ENCODE measurements at places on chromosomes 1 and 21.

GRCh38 chr21:42473498-42474042 lies 22.5 kb downstream of the RSPH1 start:
- DNase-seq, result no peak

DNA sequence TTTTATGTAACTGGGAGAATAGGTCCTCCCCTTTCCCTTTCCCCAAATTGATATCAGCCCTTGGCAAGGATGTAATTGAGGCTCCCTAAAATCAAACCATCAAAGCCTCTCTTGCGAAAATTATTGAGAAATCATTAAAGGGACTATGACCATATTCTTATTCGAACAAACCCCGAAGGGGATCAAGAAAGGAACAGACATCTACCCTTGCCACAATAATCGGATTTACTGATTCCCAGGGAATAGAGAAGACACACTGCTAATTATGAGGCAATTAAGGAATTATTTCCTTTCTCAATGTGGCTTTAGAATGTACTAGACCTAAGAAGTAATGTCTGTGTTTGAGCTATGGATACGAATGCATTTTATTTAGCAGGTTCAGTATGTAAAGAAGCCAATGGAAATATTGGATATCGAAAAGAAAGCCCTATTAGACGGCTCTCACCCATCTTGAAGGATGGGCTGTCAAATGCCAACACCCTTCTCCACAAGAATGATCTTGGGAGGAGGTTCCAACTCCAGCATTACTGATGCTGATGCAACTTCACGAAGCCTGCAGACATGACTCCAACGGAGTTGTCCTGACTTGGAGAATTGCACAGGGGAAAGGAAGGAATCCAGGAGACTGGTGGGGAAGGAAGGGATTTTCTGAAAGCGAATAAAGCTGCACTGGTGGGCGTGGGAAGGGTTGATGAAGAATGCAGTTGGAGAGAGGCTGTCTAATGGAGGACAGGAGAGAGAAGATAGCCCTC lies 11.6 kb upstream of the PTPRF start:
- no peak for DNase-seq

DNA sequence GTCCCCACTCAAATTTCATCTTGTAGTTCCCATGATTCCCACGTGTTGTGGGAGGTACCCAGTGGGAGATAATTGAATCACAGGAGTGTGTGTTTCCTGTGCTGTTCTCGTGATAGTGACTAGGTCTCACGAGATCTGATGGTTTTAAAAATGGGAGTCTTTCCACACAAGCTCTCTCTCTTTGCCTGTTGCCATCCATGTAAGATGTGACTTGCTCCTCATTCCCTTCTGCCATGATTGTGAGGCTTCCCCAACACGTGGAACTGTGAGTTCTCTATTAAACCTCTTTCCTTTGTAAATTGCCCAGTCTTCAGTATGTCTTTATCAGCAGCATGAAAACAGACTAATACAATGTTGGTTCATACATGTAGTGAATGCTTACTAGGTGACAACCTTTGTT lies 163.2 kb upstream of the PALMD start:
- DNase-seq, result no peak

- DNase-seq, result no peak
Measured at GRCh38 chr1:18340158-18340764, 140.5 kb upstream of the KLHDC7A start.

DNA sequence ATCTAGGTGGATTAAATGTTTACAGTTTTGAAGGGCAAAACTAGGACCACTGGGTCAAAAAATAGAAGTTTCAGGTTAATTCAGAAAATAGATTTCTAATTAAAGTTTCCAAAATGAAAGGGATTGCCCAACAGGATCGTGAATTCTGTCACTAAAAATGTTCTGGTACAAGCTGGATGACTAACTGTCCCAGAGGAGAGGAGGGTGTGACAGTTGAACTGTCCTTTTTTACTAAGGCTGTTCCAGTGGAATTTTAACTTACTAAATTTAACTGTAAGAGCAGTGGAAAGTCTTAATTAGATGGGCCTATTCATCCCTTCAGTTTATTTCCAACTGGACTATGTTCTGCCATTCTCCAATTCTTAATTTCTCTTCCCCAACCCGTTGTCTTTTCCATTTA lies 7.2 kb downstream of the SNX7 start:
- no peak for DNase-seq

GRCh38 chr21:25425156-25425555 lies 182.1 kb downstream of the MRPL39 start:
- no peak for DNase-seq

DNA sequence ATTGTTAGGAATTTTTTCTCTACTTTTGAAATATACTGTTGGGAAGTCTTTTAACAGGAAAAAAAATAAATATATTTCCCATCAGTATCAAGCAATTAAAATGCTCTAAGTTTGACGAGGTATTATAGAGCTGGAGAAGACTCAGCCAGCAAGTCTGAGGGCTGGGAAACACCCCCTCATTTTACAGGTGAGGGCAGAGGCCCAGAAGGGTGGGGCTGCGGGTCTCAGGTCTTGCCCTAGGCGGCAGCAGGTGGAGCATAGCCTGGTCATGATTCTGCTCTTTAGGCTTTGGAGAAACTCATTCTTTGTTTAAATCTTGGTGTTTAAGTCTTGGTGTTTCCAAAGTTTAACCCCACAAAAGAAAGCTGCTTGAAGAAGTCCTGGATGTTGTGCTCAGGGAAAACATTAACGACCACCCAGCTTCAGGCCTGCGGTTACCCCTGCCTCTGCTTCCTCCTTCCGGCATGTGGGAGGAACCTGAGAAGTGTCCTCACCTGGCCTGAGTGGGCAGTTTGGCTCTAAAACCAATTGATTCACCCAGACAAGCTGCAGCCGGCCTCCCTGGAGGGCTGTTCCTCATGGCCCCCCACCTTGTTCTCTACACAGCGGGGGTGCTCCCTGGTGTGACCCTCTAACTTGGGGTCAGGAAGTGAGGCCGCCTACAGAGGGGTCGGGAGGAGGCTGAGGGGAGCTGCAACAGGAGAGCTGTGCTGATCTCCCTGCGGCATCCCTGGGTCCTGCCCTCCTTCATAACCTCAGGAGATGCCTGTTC lies 41.7 kb downstream of the OLFML2B start:
- DNase-seq, result no peak

GRCh38 chr1:162619076-162619475 lies 13.2 kb upstream of the DDR2 start:
- no peak for DNase-seq

DNA sequence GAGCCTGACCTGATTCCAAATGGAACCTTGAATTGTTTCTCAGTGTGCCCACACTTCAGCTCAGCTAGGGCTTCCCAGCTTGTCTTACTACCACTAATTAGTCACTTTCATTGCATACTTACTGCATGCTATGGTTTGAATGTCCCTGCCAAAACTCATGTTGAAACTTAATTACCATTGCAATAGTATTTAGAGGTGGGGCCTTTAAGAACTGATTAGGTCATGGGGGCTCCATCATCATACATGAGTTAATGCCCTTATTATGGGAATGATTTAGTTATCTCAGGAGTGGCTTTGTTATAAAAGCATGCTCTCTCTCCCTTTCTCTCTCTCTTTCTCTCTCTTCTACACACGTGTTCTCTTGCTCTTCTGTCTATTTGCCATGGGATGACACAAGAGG lies 68.3 kb downstream of the NENF start:
- no peak for DNase-seq

DNA sequence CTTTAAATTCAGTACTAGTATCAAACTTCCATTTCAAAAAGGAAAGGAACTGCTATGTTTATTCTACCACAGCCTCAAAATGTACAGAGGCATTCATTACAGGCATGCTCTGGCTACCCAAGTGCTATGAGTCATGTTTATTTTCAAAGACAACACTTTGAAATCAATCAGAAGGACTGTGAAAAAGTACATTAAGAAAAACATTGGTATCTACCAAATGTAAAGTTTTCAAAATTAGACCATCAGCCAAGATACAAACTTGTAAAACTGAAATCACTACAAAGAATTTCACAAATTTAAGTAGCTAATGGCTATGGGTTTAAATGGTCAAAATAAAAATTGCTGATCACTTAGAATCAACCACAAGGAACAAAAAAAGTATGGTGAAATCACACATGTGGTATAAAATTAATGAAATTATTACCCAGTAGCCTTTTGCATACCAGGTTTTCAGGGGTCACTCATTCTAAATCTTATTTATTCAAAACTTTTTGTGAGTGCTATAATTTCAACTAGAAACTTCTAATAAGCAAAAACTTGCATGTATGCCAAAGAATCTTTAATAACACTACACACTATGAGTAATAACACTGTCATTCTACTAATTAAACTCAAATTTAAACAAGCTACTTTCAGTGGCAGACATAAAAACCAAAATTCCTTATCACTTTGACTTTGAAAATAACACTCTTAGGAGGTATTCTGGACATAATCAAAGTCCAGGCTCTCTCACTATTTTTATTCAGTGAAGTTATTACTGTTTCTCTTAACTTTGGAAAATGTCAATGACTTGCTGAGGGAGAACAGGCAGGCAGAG lies 49.2 kb downstream of the ENAH start:
- DNase-seq, result no peak

DNA sequence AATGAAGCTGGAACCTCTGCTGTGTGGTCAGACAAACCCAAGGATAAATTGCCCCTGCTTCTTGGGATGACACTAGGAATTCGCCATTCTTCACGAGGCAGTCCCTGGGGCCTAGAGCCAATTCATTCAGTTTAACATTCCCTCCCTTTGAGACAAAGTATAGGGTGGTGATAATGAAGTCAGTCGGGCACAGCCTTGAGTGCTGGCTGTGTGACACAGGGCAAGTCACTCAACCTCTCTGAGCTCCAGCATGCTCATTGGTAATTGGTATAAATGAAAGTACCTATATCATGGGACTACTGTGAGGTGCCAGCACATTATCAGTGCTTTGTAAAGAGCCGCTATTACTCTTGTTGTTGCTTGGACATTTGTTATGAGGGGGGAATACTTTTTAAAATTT lies 64.9 kb upstream of the DIRAS3 start:
- DNase-seq, result no peak

- no peak for DNase-seq
Measured at GRCh38 chr1:219771080-219771479, 157.3 kb downstream of the SLC30A10 start.

- DNase-seq, result no peak
Measured at GRCh38 chr1:61284248-61284854, 202.0 kb downstream of the NFIA start.

GRCh38 chr1:244311784-244312532 lies 139.8 kb downstream of the ADSS2 start:
- DNase-seq, result no peak

GRCh38 chr1:203744075-203744972 lies 20.7 kb upstream of the LAX1 start:
- DNase-seq, result no peak

GRCh38 chr21:24823247-24823646 lies 784.0 kb downstream of the MRPL39 start:
- no peak for DNase-seq

- no peak for DNase-seq
Measured at GRCh38 chr1:156664046-156664766, 13.0 kb downstream of the NES start.

GRCh38 chr1:116310180-116310579 lies 62.9 kb upstream of the ATP1A1 start:
- DNase-seq, result no peak

DNA sequence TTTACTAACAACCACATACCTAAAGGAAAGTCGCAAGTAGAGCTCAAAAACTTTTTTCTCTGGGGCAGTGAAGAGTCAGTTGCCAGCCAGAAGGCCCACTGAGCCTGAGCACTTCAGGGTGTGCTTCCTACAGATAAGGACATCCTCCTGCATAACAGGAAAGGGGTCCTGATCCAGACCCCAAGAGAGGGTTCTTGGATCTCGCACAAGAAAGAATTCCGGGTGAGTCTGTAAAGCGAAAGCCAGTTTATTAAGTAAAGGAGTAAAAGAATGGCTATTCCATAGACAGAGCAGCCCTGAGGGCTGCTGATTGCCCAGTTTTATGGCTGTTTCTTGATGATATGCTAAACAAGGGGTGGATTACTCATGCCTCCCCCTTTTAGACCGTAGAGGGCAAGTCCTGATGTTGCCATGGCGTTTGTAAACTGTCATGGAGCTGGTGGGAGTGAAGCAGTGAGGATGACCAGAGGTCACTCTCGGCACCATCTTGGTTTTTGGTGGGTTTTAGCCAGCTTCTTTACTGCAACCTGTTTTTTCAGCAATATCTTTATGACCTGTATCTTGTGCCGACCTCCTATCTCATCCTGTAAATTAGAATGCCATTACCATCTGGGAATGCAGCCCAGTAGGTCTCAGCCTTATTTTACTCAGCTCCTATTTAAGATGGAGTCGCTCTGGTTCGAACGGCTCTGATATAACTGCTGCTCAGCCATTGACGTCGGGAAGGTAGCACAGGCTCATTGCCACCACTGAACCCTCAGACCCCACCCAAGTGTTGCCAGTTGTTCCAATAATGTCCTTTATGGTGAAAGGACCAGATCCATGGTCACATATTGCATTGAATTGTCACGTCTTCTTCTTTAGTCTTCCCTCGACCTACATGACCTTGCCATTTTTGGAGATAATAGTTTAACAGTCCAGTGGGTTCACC lies 96.6 kb upstream of the ERRFI1 start:
- no peak for DNase-seq

DNA sequence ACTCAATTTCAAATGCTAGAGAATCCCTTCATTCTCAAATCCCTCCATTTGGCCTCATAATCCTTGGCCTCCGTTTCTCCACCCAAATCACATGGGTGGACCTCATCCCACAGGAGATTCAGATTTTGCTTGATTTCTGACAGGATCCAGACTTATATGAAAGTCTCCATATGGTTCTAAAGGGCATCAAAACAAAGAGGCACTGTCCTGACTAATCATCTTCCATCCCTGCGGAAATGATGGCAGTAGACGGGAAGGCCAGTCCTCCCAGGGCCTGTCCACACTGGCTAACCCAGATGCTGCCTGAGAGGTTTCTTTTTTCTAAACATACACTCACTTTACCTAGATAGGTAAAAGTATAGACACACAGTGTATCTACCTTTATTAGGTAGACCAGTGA lies 18.8 kb downstream of the ORC1 start:
- no peak for DNase-seq

- DNase-seq, result no peak
Measured at GRCh38 chr1:1302006-1302430, 5.7 kb downstream of the ACAP3 start.

DNA sequence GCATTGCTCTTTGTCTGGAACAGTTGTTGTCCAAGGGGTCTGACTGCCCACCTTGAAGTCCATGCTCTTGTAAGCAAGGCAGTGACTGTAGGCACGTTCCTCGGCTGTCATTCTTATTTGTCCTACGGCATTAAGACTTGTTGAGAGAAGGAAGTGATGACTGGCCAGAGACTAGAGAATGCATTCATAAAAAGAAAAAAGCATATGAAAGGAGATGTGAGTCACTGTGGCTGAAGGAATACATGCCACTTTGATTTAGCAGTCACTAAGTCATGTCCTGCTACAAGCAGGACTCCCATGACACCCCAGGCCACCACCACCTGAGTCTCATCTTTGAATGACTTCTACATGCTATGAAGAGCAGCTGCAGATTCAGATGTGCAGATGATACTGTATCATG lies 50.5 kb downstream of the CNN3 start:
- no peak for DNase-seq
